ENCODE measurements at places on chromosomes 16 and 17. TPM values are rescaled to one million over a fixed set of nuclear protein-coding genes. Genes with fewer than 3 reads are reported as not detected.

- no peak for DNase-seq
Measured at GRCh38 chr16:86887416-86887815, 309.1 kb downstream of the FOXL1 start.

GRCh38 chr17:19006698-19007097, 2.1 kb upstream of the FAM83G start:
- DNase-seq = no peak

DNA sequence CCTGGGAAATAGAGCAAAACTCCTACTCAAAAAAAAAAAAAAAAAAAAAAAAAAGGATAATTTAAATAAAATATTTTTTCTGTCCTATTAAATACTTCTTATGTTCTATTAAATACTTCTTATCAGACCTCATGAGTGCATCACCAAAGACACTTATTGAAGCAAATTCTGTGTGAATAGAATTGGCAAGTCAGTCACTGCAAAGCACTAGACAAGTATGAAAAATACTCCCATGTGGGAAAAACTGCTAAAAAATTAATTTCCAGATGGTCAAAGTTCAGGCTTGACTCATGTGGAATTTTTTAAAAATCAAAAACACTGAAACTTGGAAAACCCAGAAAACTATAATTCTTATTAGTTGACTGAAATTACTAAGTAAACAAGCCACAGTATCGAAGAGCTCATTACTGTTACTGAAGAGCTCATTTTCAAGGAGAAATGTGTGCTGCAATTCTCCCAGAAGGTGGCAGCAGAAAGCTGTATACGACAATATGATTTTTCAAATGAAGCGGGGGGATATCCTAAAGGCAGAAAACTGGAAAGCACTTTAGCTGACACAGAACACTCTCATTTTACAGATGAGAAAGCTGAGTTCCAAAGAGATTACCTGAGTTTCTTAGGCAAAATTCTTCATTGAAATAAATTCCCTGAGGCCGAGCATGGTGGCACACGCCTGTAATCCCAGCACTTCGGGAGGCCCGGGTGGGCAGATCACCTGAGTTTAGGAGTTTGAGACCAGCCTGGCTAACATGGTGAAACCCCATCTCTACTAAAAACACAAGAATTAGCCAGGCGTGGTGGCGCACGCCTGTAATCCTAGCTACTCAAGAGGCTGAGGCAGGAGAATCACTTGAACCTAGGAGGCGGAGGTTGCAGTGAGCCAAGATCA, 15.9 kb upstream of the FBXO47 start:
- peak; percentile 67 for DNase-seq

- peak; percentile 85 for DNase-seq
Measured at GRCh38 chr17:36900160-36900512, 37.1 kb upstream of the LHX1 start.

GRCh38 chr16:27245276-27246172, 23.0 kb downstream of the NSMCE1 start:
- peak; percentile 73 for DNase-seq

GRCh38 chr16:66474750-66475199, 47.7 kb downstream of the BEAN1 start:
- no peak for DNase-seq

GRCh38 chr17:21464611-21465021, 88.5 kb downstream of the KCNJ12 start:
- DNase-seq = no peak

DNA sequence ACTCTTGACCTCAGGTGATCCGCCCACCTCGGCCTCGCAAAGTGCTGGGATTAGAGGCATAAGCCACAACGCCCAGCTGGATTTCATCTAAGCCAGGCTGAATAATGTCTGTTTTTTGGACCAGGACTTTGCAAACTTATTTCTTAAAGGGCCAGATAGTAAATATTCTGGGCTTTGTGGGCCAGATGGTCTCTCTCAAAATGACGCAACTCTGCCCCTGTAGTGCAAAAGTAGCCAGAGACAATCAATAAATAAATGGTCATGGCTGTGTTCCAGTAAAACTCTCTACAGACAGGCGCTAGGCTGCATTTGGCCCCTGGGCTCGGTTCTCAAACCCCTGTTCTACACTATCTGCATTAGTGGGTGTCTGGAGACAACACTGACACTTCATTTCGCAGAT, 121.9 kb upstream of the CDH13 start:
- DNase-seq = no peak

DNA sequence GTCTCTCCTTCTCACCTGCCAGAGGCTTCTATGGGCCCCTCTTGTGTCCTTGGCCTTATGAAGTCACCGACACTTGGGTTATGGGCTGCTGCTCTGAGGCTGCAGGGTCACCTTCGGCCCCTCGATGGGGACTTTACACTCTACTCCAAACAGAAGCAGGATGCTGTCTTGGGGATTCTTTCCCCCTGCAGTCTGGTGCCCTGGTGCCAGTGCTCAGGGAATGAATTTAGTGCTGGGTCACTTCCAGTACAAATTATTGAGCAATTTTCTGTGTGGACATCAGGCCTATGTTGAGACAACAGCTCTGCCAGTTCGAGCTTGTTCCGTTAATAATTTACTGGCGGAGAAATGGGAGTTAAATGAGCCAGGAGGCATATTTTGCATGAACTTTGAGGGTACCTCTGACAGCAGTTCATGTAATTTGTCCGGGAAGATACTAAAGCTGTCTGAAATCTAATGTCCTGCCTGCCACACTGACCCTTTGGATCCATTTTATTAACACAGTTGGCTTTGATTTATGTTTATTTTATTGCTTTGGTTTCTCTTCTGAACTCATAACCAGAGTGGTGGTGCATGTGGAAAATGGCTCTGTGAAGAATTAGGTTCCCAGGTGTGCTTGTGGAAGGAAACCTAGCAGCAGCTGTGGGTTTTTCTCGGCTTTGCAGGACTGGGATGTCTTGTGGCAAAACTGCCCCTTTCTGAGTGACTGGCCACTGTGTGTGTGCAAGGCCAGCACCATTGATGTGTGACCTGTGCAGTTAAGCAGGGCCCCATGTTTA, 34.1 kb upstream of the DHX8 start:
- no peak for DNase-seq

PTX4 gene
- total RNA-seq = not detected

DNA sequence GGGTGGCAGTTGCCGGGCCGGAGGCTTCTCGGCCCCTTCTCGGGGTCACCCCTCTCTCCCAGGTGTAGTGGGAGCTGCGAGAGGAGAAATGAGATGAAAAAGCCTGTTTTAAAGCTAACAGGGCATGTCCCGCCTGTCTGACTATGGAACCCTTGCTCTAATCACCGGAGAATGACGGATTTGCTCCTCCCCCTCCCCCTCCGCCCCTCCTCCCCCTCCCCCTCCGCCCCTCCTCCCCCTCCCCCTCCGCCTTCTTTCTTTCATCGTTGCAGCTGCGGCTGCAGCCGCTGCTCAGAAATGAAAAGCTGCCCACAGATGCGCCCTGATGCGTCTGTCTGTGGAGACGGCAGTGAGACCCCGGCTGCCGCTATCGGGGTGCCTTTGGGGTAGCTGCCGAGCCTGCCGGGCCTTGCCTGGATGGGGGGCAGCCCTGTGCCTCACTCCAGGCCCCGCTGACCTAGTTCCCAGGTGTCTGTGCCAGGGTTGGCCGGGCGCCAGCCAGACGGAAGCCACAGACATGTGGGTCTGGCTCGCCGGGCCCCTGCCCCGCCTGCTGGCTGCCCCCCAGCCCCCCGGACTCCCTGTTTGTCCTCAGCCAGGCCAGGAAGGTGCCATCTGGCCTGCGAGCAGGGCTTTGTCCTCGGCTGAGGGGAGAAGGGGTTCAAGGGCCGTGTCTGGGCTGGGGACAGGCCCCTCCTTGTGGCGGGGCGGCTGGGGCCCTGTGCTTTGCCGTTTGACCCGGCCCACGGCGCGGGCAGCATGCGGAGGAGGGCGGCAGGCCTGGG, 37.7 kb downstream of the GINS2 start:
- no peak for DNase-seq

DNA sequence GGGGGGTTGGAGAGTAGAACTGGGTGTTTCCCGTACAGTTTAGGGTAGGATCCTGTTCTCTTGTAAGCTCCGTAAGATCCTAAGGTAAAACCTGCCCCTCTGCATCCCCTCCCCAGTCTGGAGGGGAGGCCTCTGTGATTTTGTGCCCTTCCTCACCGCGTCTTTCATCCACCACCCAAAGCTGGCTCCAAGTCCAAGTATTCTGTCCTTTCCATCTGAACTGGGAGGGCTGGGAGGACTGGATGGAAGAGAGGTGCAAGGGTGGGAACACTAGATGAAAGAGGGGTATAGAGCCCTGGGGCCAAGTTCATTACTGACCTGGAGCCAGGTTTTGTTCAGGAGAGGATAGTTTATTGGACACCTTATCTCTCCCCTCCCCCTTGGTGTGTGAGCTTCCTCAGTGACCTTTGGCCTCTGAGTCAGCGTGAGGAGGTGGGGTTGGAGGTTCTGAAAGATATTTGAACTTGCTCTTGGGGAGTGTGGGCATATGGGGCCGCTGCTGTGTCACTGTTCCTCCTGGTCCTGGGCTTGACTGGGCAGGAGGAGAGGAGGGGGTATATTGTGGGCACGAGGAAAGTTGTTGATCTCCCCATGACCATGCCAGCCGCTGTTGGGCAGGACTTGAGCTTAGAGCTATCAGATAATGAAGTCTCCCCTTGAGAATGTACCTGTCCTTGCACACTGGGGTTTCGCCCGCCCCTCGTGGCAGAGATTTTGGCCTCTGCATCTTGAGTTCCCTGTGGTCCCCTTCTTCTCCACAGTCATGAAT, 1.6 kb downstream of the LASP1 start:
- no peak for DNase-seq
